ENCODE measurements at places on chromosomes 6 and 20.

- DNase-seq, result peak; percentile 85
Observed at GRCh38 chr6:157323966-157324300, 614 bp upstream of the TMEM242 start.

- DNase-seq, result no peak
Observed at GRCh38 chr6:32692019-32692418, 25.6 kb upstream of the HLA-DQB1 start.

GRCh38 chr6:132246632-132247270 lies 154.5 kb downstream of the MOXD1 start:
- no peak for DNase-seq

DNA sequence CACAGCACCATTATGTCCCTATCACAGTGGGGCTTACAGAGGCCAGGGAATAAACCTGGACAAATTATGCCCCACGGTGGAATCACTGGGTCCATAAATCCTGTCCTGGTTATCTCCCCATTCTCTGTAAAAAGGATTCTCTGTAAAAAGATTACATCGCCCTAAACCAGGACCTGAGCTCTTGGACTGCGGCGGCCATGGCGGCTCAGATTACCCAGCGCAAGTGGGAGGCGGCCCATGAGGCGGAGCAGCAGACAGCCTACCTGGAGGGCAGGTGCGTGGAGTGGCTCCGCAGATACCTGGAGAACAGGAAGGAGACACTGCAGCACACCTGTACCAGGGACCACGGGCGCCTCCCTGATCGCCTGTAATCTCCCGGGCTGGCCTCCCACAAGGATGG lies 8.4 kb upstream of the HLA-A start:
- no peak for DNase-seq
